Stimulated activated naive CD4-positive, alpha-beta T cell treated with Interleukin-2 at 50 U/mL for 16 hours (primary cell): ENCODE measurements at places on chromosomes 2 and 18.

GRCh38 chr2:127007652-127008051 lies 99.3 kb downstream of the BIN1 start:
- no peak for DNase-seq

DNA sequence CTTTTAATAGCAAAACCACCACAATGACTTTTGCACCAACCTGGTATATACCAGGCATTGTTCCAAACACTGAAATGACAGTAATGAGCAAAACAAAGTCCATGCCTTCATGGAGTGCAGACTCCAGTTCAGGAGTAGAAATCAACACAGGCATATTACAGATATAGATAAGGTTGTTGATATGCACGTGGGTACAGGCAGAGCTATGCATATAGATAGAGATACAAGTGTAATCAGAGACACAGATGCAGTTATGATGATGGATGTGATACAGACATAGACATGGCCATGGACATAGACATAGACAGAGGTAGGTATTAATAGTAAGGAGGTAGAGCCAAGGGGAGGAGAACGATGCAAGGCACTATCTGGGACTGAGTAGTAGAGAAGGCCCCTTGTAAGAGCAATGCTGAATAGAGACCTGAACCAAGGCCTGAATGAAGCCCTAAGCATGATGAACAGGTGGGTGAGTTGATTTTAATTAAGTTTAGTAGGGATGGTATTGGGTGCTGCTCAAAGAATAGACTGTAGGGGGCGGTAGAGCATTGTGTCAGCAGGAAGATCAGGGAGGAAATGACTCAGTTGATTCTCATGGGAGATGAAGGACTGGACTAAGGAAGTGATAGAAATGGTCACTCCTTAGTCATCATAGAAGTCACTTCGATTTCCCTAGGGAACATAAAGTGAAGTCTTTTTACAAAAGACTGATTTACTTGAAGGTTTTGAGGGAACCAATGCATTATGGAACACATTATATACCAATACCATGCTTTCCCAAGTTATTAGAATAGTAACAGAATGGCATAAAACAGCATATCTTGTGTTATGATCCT lies 39.4 kb downstream of the CMPK2 start:
- peak; percentile 16 for DNase-seq

- DNase-seq, result no peak
Measured at GRCh38 chr2:74831693-74832530, 2.0 kb upstream of the HK2 start.

DNA sequence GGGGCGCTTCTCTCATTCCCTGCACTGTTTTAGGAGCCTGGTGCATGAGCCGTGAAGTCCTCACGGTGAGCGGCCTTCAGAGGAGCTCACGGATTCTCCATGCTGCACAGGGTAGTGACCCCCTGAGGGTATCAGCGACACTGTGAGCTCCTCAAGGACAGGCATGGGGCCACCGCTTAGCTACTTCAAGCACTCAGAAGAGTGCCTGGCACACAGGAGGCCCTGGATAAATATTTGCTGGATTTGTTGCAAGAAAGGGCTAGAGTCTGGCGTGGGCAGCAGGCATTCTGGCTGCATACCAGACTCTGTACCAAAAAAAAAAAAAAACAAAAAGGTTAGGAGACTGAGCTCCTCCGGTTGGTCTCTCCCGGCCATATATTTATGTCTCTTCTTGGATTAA lies 5.7 kb upstream of the MBP start:
- DNase-seq, result no peak

DNA sequence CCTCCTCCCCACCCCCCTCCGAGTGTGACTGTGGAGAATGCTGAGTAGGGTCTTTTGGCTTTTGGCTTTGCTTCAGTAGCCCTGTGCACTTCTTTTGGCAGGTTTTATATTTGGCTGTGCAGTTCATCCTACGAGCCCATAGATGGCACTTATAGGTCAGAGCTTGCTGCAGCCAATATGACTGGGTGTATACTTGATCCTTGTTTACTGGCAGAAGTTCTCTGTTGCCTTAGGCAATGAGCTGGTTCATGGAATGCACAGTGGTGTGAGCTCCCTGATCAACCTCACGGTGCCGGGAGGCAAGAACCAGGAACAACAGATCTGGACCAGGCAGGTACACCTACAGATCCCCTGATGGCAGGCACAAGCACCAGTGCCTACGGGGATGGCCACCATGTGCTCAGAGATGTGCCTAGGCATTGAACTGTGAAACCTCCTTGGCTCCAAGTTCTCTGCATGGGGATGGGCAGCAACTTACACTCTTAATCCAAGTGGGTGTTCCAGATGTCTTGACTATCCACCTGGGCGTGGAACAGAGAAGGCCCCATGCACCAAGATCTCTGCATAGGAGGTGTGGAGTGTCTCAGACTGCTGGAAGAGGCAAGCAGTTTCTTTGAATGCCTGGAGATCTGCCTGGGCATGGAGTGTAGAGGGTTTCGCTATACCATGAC lies 190.4 kb downstream of the KIAA1328 start:
- no peak for DNase-seq

DNA sequence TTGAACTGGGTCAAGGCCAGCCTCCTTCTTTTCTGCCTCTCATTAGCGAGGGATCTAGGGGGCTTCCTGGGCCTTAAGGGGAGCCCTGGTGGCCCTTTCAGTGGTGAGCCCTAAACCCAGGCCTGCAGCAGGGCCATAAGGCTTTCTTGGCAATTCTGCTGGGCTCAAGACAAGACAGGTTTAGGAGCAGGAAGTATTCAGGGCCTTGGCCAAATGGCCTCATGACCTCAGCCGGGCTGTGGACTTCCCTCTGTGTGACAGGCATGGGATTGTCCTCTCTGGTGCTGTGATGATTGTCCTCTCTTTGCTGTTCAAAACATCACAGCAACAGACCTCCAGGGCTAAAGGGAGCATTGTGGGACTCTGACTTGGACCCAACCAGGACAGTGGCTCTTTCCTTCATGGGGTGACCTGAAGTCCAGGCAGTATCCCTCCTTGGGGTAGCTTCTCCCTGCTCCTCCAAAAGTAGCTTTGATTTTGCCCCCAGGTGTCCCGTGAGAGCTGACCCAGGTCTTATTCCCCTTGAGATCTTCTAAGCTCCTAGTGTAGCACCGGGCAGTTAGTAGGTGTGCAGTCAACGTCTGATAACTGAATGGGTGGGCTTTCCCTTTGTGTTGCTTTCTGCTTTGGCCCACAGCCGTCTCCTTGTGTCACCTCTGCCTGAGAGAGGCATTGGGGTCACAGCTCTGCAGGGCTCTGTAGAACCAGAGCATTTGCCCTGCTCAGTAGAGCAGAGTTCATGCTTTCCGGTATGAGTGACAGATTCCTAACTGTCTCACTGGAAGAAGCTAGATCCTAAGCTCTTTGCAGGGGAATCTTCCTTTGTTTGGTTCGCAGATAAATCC lies 14.7 kb downstream of the FOSL2 start:
- no peak for DNase-seq

DNA sequence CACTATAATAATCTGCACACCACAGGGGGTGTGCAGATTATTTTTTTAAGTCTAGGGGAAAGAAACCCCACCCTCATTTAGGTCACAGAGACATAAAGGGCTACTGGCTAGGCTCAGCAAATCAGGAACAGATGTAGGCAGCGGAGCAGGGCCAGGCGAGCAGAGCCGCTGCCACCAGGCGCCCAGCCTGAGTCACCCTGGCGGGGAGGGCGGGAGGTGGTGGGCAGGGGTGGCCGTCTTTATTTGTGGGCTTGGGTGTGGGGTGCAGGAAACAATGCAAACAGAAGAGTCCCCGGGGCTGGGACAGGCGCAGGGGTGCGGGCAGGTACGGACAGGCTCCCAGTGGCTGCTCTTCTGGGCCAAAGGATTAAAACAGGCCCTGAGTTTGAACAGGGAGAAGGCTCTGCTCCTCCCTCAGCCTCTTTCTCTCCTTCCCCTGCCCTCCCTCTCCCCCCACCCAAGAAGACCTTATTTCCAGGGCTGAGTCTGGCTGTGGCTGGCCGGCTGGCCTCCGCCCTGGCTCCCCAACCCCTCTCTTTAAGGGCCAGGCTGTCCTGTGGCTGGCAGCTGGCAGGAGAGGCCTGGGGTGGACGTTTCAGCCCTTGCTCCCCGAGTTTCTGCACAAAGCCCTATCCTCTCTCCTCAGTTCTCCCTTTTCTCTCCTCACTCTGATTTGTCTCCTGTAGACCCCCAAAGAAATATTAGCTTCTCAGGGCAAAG lies 142.9 kb upstream of the SMAD2 start:
- no peak for DNase-seq

GRCh38 chr2:53994818-53995808 lies 24.3 kb upstream of the PSME4 start:
- DNase-seq, result no peak

GRCh38 chr2:182977463-182977862 lies 60.8 kb downstream of the NCKAP1 start:
- DNase-seq, result no peak

DNA sequence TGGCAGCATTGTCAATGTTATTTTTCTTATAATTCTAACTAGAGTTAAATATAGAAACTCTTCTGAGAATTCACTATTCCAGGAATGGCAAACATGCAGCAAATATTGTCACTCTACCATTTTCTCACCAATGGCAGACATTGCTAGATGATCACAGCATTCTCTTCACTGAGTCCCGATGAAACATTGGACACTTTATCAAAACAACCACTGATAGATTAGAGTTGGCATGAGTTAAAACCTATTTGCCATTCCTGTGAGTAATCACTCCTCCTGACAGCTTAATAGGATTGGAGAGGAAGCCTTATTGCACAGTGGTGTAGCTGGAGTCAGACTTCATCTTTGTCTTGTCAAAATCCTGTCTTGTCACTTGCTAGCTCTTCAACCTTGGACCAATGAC lies 163.9 kb upstream of the THUMPD2 start:
- DNase-seq, result no peak

- DNase-seq, result no peak
Measured at GRCh38 chr2:81283081-81283480, 978.5 kb upstream of the LRRTM1 start.

GRCh38 chr2:8658064-8658862 lies 23.6 kb upstream of the ID2 start:
- DNase-seq, result no peak

GRCh38 chr2:147161746-147162145 lies 683.1 kb upstream of the ACVR2A start:
- DNase-seq, result no peak

DNA sequence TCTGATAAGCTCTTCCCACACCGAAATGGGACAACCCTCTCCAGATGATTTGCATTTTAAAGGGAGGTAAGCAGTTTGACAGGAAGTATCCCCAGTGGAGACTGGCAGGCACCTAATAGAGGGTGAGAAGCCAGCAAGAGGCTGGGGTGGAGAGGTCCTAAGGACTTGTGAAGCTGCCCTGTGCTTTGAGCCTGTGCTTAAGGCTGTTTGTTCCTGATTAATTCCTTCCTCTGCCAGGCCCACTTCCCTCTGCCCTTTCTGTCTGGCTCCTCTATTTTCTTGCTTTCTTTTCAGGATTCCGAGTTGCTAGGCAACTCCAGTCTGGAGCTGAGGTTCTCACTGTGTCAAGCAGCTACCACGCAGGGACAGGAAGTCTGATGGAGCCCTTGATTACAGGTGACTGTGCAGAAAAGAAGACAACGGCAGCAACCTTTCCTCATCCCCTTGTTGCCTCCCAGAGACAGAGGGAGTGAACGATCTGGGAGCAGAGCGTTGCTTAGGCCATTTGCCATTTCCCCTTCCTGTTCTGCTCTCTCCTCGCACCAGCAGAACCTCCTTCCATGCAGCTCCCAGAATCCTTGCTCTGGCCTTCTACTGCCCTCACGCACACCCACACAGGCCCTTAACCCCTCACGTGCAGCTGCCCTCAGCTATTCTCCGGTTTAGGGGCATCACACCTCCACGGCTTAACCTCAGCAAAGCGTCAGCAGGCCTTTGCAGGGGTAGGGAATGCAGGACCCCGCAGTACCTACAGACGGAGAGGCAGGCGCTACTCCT lies 103.6 kb upstream of the CELF4 start:
- no peak for DNase-seq

DNA sequence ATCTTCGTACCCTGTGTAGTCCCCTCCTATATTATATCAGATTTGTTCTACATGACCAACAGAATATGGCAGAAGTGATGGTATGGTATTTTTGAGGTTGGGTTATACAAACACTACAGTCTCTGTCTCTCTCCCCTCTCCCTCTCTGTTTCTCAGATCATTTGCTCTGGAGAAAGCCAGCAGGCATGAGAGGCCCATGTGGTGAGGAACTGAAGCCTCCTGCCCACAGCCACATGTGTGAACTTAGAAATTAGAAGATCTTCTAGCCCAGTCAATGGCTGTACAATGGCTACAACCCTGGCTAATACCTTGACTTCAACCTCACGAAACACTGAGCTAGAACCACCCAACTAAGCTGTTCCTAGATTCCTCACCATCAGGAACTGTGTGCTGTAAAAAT lies 250.6 kb downstream of the SMAD2 start:
- no peak for DNase-seq

DNA sequence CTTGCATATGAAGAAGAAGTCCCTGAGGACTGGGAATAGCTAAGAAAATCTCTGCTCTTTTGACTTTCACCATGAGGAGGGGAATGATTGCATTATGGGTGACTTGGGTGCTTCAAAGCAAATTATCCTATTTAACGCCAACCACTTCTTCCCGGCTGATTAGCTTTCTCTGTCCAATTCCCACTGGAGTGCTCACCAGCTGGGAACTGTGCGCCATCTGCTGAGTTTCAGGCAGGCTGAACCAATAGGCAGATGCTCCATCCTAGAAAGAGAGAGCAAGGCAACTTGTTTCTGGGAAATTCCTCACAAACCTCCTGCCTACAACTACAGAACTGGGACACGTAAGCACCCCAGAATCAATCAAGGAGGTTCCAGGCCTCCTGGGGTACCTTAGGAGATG lies 49.4 kb downstream of the POLE4 start:
- DNase-seq, result no peak

- DNase-seq, result no peak
Measured at GRCh38 chr2:3108710-3109702, 268.6 kb downstream of the EIPR1 start.

GRCh38 chr2:102618452-102619413 lies 620 bp upstream of the SLC9A2 start:
- DNase-seq, result peak; percentile 6

GRCh38 chr2:55430211-55430975 lies 10.7 kb upstream of the CCDC88A start:
- no peak for DNase-seq

GRCh38 chr2:120077896-120078295 lies 65.0 kb downstream of the EPB41L5 start:
- DNase-seq, result no peak

DNA sequence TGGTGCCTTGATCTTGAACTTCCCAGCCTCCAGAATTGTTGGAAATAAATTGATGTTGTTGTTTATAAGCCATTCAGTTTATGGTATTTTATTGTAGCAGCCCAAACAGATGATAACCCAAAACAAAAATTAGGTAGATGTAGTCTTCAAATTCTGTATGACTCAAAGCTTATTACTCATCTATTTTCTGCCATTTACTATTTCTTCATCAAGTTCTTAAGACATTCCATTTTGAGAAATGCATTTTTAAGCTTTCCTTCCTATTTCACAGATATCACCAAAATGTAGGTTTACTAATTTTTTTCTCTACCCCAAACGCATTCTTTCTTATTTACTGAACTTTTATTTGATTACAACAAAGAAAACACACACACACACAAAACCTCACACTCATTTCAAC lies 148.2 kb downstream of the RND3 start:
- no peak for DNase-seq
